NCI-H2081 treated with DMSO at 0.1 percent for 48 hours (cell line): ENCODE measurements at places on chromosomes 6 and 20.
A peak's percentile ranks its signal among the peaks of the same experiment; 100 is the strongest.

GRCh38 chr6:3665608-3666007, 85.9 kb downstream of the PXDC1 start:
- no peak for DNase-seq

GRCh38 chr20:46203510-46203837, 85.4 kb downstream of the CD40 start:
- DNase-seq = no peak

GRCh38 chr6:103080497-103080896, 1687.0 kb downstream of the GRIK2 start:
- no peak for DNase-seq

DNA sequence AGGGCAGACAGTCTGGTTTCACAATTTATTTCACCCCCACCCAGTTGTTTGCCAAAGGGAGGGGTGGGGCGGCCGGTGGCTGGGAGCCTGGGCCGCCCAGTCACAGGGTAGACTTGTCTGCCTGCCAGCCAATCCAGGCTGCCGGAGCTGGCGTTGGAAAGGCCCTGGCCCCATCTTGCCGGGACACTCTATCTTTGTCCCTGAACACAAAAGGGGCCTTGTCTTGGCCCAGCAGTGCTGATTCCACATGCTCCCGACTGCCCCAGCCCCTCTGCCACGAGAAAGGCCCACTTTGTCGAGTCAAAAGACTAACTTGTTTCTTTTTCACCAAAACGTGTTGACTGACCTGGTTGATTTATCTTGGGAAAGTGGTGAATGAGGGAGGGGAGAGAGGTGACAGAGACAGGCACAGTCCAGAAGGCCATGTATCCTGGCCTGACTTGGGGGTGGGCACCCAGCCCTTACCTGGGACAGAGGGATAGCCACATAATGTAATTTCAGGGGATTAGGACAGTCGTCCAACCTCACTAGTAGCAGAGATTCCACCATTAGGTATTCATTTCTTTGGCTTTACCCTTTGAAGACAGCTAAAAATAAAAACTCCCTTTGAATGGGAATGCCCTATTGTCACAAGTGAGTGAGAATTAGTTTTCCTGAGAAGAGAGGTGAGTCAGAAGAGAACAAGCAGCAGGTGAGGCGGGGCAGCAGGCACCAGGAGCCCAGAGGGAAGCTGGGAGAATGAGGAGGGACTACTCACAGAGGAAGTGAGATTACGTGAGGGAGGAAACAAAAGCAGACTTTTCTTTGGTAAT, 67.0 kb upstream of the SIRPA start:
- DNase-seq = no peak

GRCh38 chr6:126614642-126615504, 275.0 kb downstream of the CENPW start:
- no peak for DNase-seq

DNA sequence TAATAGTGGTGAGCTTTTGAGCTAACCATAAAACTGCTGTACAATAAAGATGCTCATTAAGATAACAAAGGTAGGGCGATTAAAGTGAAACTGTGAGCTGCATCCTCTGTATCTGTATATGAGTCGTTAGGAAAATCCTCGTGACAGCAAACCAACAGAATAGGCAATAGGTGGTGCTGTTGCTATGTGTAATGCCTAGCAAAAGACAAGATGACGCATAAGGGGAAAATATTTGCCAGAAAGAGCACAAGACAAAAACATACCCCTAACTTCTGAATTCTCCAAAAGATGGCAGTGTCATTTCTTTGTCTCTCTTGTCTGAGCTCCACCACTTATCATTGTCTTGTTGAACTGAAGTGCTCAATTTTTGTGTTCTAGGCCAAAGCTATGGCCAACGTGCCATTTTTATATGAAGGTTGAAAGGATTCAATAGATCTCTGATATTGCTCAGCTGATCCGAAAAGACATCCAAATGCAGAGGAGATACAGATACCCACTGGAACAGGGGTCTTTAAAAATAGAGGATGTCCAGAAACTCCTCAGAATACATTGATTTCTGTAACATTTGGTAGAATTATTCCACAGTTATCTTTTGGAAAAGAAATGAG, 56.3 kb upstream of the ANKEF1 start:
- peak; percentile 61 for DNase-seq

DNA sequence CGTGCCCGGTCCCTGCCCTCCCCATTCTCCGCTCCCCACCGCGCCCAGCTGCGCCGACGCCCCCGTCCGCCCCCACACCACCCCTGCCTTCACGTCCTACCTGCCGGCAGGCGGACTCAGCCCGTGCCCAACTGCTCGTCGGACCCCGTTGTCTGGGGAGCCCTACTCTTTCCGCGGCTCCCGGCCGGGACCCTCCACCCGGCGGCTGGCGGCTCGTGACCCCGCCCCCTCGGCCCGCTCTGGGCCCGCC, at the start of gene SERAC1:
TSS of gene SERAC1 (minus strand) at position 223 of the 250 bp plus-strand sequence. CDS start 9,899 bp downstream, outside the sequence.
- no peak for DNase-seq

GRCh38 chr6:55388211-55388610, 60.9 kb downstream of the GFRAL start:
- no peak for DNase-seq

GRCh38 chr6:63305277-63305676, 14.5 kb downstream of the LGSN start:
- no peak for DNase-seq
